ENCODE measurements at places on chromosomes 13 and 19. TPM values are rescaled to one million over a fixed set of nuclear protein-coding genes. Genes with fewer than 3 reads are reported as not detected.

GRCh38 chr13:55673910-55674309 is 1466.8 kb upstream of the PRR20A start:
- no peaks in the 10 kb centered on the region for H3K4me1 ChIP-seq
- no peaks in the 10 kb centered on the region for H3K27me3 ChIP-seq
- no peak overlapping the region for H3K4me3 ChIP-seq
- H3K27ac ChIP-seq, result no peak overlapping the region

DNA sequence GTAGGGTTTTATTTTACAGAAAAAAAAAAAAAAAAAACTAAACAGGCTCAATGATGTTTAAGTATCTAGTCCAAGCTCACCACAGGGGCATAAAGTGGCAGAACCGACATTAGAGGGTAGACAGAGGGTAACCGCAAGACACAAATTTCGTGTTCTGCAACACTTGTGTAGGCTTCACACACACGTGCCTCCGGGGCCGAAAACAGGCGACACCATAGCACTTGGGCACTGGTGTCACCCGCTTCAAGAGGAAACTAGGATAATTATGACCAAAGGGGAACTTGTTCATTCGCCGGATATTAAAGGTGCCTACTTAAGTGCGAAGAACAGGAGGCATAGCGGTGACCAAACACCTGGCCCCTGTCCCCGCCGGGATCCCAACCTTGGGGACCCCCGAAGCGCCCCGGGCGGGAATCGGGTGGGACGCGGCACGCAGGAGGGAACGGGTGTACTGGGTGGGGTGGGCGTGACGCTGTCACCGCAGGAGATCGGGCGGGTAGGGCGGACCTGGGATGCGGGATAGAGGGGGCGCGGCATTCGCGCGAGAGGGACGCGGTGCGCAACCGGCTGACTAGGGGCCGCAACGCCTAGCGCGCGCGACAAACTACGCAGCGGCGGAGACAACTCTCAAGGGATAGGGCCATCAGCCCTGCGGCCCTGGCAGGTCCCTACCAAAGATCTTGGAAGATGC is 558 bp downstream of the MZT1 start:
- peak; percentile 20 for DNase-seq
- no peaks in the 10 kb centered on the region for H3K36me3 ChIP-seq

DNA sequence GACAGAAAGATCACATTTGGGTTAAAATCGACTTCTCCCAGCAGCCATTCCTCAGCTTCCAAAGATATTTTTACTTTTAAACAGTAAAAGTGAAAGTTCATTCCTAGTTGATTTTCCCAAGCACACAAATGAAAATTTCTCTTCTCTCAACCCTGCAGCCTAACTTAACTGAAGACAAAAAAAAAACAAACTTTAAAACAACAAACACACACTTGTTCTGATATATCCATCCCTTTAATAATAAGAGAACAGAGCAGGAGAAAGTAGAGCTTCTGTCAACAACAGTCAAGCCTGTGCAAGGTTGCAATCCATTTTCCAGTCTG is 72.9 kb downstream of the STK24 start:
- no peaks in the 10 kb centered on the region for H3K27me3 ChIP-seq
- H3K36me3 ChIP-seq, result no peaks in the 10 kb centered on the region
- DNase-seq, result no peak
- no peak overlapping the region for H3K27ac ChIP-seq
- H3K4me3 ChIP-seq, result no peak overlapping the region

TSHZ3 gene
- total RNA-seq, result 24.8 TPM

GRCh38 chr19:39403331-39404312 is 3.0 kb upstream of the ZFP36 start:
- peak overlapping the region; percentile 55 for H3K4me3 ChIP-seq
- peaks cover 3% of the 10 kb centered on the region for H3K4me1 ChIP-seq
- peak overlapping the region; percentile 99 for H3K27ac ChIP-seq
- H3K36me3 ChIP-seq, result no peaks in the 10 kb centered on the region

RASIP1 gene
- total RNA-seq, result 25.9 TPM

DNA sequence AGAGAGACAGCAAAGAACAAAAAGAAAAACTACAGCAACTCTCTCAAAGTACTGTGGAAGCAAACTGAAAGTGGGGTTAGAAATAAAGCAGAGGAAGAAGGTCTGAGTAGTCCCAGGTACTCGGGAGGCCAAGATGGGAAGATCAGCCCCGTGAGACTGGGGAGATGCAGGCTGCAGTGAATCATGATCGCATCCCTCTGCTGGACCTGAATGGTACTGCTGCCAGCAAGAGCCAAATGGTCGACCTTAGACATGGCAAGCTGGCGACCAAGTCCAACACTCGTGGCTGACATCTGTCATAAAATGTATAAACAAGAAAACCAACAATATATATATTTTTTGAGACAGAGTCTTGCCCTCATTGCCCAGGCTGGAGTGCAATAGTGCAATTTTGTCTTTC is 33.7 kb upstream of the ZNF724 start:
- H3K4me3 ChIP-seq, result no peak overlapping the region
- H3K36me3 ChIP-seq, result no peaks in the 10 kb centered on the region
- H3K27me3 ChIP-seq, result no peaks in the 10 kb centered on the region
- DNase-seq, result peak; percentile 25
- no peaks in the 10 kb centered on the region for H3K4me1 ChIP-seq
- H3K27ac ChIP-seq, result no peak overlapping the region

TINCR gene
- 0.11 TPM for total RNA-seq

DNA sequence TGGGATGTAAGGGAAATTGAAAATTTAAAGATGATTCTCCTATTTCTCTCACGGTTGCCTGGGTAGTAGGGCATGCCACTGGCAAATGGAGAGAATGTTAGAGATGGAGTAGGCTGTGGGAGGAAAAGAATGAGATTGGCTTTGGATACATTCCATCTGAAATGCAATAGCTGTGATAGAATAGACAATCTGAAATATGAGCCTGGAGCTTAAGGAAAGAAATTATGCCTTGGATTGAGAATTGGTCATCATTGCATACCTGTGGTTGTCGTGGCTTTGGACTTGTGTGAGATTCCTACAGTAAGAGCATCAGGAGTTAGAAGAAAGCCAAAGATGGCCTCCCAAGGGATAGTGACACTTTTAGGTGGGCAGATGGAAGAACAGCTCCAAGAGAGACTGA is 305.1 kb upstream of the SLC10A2 start:
- DNase-seq, result no peak
- no peak overlapping the region for H3K27ac ChIP-seq
- no peaks in the 10 kb centered on the region for H3K36me3 ChIP-seq
- no peaks in the 10 kb centered on the region for H3K4me1 ChIP-seq

- peak overlapping the region; percentile 68 for H3K4me3 ChIP-seq
- H3K27me3 ChIP-seq, result no peaks in the 10 kb centered on the region
Observed at GRCh38 chr19:10195199-10195519, 406 bp upstream of the DNMT1 start.

GRCh38 chr13:49444524-49445395 is 686 bp downstream of the SETDB2 start:
- no peak for DNase-seq
- peak overlapping the region; percentile 92 for H3K27ac ChIP-seq
- peak overlapping the region; percentile 90 for H3K4me3 ChIP-seq

CYSLTR2 gene
- total RNA-seq, result 2.1 TPM

DNA sequence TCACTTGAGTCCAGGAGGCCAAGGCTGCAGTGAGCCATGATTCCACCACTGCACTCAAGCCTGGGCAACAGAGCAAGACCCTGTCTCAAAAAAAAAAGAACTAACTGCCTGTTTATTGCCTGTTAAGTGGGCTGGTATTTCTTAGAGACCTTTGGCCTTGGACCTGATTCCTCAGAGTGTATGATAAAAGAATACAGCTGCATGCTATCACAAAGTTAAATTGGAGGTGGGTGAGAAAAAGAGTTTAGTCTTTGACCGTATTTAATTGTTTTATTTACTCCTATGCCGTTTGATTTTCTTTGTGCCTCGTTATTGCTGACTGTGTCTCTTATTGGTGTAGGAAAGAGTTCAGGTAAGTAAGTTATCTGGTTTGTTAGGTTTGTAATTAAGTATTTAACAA is 25.3 kb upstream of the DPY19L3 start:
- no peaks in the 10 kb centered on the region for H3K27me3 ChIP-seq
- H3K36me3 ChIP-seq, result no peaks in the 10 kb centered on the region
- H3K4me3 ChIP-seq, result no peak overlapping the region
- DNase-seq, result no peak
- H3K4me1 ChIP-seq, result no peaks in the 10 kb centered on the region
- no peak overlapping the region for H3K27ac ChIP-seq

DNA sequence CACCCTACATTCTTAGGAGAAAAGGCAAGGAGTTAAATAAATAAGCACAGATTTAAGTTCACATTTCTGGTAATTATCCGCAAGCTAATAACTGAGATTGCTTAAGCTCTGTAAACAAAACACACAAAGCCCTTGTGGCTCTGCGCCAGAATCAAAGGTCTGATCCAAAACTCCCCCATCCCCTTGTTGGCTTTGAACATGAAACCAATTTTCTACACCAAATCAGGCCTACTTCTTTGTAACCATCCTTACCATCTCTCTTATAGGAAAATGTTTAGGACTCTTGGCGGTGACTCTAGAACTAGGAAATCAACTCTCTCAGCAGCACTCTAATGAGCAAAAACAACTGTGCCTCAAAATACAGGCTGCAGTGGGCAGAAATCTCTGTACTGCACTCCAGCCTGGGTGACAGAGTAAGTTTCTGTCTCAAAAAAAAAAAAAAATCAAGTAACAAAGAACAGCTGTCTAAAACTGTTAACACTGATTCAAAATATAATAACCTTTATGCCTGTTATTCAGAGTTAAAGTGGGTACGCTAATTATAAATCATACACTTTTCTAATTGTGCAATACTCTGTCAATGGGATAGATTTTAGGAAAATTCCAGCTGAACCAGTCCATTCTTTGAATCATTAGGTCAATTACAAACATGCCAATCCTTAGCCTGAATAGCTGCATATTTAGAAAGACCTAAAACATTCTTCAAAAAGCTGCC is 25.8 kb downstream of the ABCC4 start:
- H3K4me1 ChIP-seq, result peaks cover 10% of the 10 kb centered on the region
- no peak overlapping the region for H3K4me3 ChIP-seq
- peak overlapping the region; percentile 42 for H3K27ac ChIP-seq

DNA sequence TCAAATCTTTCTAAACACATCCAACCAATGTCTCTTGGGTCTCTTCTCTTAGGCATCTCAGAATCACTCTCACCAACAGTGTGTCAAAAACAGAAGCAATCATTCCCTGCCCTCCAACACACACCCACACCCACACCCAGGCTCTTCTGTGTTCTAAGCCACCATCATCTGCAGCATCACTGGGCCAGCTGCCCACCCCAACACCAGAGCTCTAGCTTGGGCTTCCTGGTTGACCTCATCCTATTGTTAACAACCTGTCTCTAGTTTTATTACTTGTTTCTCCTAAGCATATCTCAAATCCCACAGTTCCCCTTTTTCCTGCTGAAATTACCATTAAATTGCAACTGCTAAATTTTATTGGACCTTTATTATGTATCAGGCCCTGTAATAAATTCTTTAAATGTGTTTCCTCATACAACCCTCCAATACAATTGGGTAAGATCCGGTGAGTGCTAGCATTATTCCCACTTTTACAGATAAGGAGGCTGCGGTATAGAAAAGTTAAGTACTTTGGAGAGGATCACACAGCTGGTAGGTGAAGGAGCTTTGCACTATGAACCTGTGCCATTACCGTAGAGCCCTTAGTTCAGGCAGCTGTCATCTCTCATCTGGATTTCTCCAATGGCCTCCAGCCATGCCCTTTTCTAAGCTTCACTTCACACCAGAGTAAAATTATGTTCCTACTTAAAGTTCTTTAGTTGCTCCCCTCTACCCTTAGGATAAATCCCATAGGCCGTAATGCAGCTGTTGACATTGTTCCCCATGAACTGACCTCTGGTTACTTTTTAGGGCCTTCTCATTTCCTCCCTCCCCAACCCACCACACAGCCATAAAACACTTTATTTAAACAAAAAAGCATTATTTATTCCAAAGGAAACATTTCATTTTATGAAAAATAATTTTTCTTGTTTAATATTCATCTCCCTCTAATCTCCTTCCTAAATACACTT is 227.7 kb downstream of the B3GLCT start:
- no peaks in the 10 kb centered on the region for H3K27me3 ChIP-seq
- H3K27ac ChIP-seq, result no peak overlapping the region
- H3K4me1 ChIP-seq, result no peaks in the 10 kb centered on the region
- H3K4me3 ChIP-seq, result no peak overlapping the region
- DNase-seq, result no peak
- H3K36me3 ChIP-seq, result no peaks in the 10 kb centered on the region

DNA sequence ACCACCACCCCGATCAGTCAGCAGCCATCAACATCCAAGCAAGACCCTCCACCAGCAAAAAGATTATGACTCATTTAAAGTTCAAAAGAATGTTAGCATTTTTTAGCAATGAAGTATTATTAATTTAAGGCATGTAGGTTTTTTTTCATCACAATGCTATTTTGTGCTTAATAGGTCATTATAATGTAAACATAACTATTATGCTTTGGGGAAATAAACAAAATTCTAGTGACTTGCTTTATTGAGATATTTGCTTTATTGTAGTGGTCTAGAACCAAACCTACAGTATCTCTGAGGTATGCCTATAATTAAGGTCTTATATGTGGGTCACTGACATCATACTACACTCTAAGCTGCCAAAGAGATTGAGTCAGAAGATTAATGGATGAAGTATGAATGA is 20.0 kb downstream of the KLF12 start:
- H3K27ac ChIP-seq, result no peak overlapping the region
- H3K36me3 ChIP-seq, result no peaks in the 10 kb centered on the region
- no peak overlapping the region for H3K4me3 ChIP-seq
- peaks cover 3% of the 10 kb centered on the region for H3K4me1 ChIP-seq
- H3K27me3 ChIP-seq, result no peaks in the 10 kb centered on the region
- no peak for DNase-seq

DNA sequence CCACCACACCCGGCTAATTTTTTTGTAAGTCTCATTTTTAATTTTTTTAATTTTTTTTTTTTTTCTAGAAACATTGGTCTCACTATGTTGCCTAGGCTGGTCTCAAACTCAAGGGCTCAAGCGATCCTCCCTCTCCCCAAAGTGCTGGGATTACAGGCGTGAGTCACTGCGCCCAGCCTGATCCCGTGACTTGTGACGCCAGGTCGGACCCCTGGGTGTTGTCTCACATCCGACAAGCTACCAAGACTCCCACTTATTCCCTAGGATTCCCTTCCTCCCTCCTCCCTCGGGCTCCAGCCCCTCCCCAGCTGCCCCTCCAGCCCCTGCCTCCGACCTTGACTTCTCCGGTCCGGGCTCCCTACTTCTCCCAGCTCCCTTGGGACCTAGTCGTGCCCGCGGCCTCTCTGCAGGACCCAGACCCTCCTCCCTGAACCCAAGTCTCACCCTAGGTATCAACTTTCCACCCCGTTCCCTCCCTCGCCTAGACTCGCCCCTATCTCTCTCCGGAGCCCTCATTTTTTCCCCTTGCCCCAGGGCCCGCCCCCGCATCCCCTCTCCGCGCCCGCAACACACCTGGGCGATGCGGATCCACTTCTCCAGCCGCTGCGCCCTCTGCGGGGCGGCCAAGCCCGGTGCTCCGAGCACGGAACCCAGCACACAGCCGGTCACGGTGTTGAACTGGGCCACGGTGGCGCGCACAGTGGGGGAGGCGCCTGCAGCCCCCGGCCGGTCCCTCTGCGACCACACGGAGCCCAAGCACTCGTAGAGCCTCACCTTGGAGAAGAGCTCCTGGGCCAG is 13.1 kb downstream of the RGL3 start:
- no peak overlapping the region for H3K4me3 ChIP-seq
- no peak for DNase-seq
- H3K27ac ChIP-seq, result no peak overlapping the region
- H3K4me1 ChIP-seq, result peaks cover 6% of the 10 kb centered on the region
